ENCODE measurements at places on chromosomes 12 and 14.

GRCh38 chr12:63766498-63766897, 13.2 kb upstream of the RXYLT1 start:
- no peak for DNase-seq

DNA sequence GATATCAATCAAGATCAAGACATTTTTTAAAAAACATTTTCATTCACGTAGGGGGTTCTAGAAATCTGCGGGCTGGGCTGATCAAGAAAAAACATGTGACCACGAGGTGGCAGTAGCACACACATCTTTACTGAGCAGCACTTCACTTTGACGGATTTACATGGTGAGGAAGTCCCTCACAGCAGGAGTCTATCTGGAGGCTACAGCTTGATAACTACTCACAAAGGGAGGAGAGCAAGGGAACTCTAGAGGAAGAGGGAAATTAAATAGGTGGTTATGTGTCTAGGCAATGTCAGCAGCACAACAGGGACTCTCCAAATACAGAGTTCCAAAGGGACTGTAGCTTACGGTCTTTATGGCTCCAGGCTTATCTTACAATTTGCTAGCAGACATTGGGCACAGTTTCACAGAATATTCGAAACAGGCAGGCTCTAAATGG, 248.1 kb downstream of the DPY19L2 start:
- DNase-seq: no peak

DNA sequence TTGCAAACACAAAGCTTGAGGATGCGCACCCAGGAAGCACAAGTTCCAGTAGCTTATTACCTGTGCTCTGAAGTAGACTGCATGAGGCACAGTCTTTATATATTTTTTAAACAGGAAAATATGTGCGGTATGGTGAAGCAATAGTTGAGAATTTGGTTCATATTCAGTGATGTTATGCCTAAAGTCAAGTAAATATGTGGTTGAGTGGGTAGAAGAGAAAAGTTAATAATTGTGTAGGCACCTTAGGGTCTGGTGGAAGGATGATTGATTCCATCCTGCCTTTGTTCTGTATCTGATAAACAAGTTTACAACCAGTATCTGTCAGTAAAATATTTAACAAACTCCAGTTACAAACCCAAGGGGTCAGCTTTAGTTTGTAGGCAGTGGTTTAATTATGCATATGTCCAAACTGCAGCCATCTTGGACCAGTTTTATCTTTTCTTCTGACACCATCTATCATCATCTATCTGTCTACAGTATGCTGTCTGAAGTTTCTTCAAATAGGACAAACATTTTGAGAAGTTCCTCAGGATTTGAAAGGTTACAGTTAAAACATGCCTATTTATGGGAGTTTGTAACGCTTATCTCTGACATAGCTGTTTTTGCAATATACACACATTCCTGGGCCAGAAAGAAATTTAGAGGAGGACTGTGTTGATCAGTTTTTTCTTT, 10.8 kb downstream of the SINHCAF start:
- DNase-seq: no peak

DNA sequence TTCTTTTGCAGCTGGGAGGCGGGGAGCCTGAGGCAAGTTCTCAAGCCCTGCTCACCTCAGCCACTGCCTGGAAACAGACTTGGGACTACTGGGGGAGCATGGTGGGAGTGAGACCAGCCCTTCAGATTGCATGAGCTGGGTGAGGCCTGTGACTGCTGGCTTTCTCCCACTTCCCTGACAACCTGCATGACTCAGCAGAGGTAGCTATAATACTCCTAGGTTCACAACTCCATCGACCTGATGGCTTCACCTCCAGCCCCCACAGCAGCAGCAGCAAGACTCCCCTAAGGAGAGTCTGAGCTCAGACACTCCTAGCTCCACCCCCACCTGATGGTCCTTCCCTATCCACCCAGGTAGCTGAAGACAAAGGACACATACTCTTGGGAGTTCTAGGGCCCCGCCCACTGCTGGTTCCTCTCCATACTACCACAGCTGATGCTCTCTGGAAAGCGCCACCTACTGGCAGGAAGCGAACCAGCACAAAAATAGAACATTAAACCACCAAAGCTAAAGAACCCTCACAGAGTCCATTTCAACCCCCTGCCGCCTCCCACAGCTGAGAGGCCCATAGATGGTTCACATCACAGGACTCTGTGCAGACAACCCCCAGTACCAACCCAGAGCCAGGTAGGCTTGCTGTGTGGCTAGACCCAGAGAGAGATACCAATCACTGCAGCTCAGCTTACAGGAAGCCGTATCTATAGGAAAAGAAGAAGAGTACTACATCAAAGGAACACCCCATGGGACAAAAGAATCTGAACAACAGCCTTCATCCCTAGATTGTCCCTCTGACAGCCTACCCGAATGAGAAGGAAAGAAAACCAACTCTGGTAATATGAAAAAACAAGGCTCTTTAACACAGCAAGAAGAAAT, 68.7 kb downstream of the RPAP3 start:
- no peak for DNase-seq

Measured in stimulated activated CD8-positive, alpha-beta memory T cell treated with anti-CD3 and anti-CD28 coated beads, Interleukin-2, amount 100 ng/mL, for 1 hour (primary cell).